ENCODE measurements at places on chromosomes 5 and 9.

DNA sequence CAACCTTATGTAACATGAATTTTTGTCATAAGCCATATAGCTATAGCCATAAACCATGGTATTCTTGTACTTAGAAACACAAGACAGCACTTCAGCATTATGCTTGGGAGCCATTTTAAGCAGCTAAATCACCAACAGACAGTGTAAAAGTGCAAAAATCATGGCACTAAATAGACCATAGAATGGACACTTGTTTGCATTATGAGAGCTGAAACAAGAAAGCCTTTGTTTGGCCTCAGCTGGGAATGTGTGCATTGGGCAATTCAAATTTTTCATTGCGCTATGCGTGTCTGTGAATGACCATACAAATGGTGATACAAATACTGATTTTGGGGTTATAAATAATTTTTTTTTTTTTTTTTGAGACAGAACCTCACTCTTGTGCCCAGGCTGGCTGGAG is 23.7 kb downstream of the KDM4C start:
- DNase-seq, result no peak

GRCh38 chr9:91803151-91803940 is 146.7 kb downstream of the ROR2 start:
- DNase-seq, result no peak

DNA sequence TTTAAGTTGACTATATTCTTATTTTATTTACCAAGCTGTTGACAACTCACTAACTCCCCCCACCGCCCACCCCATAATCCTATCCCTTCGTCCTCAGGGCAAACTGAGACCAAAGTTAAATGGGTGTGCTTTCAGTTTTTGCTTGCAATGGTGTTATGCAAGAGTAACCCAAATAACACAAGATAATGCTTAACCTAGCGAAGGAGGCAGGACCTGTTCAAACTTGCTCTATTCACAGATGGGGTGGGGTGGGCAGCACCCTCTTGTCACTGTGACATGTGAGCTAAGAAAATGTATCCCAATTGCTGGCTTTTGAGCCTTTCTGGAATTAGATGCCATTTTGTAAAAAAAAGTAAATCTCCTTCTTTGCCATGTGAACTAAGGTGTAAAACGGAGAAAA is 40.4 kb downstream of the GLIS3 start:
- DNase-seq, result no peak

DNA sequence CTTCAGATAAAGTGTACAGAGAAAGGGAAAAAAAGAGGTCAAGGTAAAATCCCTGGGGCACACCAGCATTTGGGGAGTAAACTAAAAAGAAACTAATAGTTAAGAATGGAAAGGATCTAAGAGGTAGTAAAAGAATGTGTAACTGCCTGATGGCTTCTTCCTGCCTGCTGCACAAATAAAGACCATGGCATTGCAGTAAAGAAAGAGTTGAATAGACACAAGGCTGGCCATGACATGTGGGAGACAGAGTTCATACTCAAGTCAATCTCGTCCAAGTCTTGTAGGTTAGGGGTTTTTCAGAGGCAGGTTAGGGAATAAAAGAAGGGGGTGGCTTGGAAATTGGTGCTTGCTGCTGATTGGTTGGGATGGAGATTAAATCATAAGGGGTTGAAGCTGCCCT is 57.6 kb downstream of the DNAJC21 start:
- DNase-seq, result no peak

GRCh38 chr9:70801181-70801829 is 320.1 kb downstream of the TRPM3 start:
- DNase-seq, result no peak

- DNase-seq, result no peak
These were observed 23.1 kb upstream of the TDRD7 start for GRCh38 chr9:97388721-97389238.

GRCh38 chr5:11302663-11303062 is 541.6 kb upstream of the DAP start:
- no peak for DNase-seq

GRCh38 chr5:54795284-54795683 is 190.1 kb downstream of the ESM1 start:
- no peak for DNase-seq

DNA sequence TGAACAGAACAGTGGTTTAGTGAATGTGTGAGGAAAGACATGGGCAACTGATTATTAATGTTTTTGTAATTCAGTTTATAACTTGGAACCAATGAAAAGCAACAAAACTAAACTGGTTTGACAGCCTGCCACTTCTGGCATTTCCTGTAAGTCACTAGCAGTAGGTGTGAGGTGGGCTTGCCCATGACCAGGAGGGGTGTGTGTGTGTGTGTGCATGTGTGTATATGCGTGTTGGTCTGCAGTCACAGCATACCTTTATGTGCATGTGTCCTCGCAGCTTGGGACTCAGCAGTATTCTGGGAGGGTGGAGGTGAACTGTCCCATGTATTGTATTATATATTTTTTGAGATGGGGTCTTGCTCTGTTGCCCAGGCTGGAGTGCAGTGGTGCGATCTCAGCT is 32.3 kb downstream of the OTULIN start:
- no peak for DNase-seq

- DNase-seq, result no peak
These were observed 251.5 kb upstream of the TNC start for GRCh38 chr9:115369322-115369957.

Data from stimulated activated CD8-positive, alpha-beta memory T cell treated with anti-CD3 and anti-CD28 coated beads, Interleukin-12 subunit alpha, Interleukin-12 subunit beta, amount 100 ng/mL, for 4 hours (primary cell).